ENCODE measurements at places on chromosomes 12 and 14.

GRCh38 chr12:54593135-54593534, 4.7 kb upstream of the PPP1R1A start:
- no peak for DNase-seq

- DNase-seq = peak; percentile 57
Observed at GRCh38 chr12:29516431-29516875, 19.0 kb upstream of the OVCH1 start.

DNA sequence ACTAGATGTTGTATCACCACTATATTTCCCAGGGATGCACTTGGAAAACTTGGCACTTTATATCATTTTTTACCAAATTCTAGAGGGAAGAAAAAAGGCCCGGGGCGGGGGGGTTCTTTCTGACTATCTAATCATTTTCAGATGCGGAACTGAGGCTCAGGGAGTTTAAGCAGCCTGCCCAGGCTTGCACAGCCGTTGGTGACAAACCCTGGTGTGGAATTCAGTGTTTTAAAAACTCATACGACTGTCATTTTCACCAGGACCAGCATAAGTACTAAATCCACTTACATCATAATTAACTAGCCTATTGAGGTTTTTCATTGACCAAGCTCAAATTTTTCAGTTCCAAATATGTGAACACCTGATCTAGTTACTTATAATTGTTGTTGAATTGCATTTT, 181.0 kb downstream of the IPO8 start:
- DNase-seq = no peak

DNA sequence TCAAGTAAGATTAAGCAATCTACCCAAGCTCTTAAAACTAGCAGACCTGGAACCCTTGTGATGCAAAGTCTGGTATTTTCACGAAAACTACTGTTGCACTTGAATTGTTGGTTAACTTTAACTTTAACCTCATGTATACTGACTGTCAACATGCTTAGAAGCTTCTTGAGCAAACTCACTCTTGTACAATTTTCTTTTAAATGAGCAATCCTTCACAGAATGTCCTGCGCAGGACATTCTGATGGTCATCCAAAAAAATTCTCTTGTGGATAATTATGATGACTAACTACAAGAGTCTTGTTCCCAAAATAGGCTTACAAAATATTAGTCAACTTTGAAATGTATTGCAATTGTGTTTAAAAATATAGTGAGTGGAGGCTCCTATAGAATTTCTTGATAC, 54.0 kb upstream of the PDE3A start:
- peak; percentile 85 for DNase-seq
